Transverse colon (tissue), 4 donors: ENCODE measurements at places on chromosomes 7 and 10. TPM values are rescaled to one million over a fixed set of nuclear protein-coding genes. Genes with fewer than 3 reads are reported as not detected.

GRCh38 chr7:12921751-12922345 is 234.4 kb downstream of the ARL4A start:
- peak; percentile 68 for DNase-seq

DNA sequence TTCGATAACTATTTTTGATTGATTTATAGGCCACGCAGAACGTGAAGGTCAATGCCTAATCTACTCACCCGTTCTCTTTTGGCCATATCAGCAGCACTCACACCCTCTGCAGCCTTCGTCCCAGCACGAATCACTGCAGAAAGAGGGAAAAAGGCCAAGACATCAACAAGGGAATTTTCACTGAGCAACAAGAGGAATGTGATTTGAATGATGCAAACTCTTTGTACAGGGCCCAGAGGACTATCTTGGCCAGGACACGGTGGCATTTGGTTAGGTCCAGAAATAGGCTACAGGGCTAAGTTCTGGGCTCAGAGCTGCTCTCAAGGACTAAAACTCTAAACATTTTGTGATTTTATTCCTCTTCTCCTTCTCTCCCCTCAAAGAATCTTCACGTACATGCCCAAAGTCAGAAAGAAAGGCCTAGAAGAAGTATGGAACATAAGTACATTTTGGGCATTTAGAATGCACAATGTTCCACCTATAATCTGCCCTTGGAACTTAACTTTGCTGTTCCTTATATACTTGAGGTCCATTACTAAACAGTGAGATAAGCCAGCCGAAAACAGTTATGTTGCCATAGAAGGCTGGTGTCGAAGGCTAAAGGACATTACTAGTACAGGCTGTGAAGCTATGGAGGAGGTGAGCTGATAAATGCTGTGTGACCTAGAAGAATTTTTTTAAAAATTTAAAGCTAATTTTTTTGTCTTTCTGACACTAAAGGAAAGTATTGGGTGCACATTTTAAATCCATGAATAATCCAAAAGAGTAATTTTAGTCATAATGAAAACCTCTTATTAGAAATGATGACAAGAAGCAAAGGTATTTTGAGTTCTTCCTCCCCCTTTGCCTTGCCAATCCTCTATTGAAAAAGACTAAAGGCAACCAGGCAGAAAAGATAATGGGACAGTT is 20.0 kb downstream of the RBM28 start:
- DNase-seq = no peak

GRCh38 chr7:53101026-53101425 is 65.6 kb downstream of the POM121L12 start:
- DNase-seq = no peak

GRCh38 chr7:90749774-90750173 is 153.7 kb downstream of the CDK14 start:
- DNase-seq = no peak

DNA sequence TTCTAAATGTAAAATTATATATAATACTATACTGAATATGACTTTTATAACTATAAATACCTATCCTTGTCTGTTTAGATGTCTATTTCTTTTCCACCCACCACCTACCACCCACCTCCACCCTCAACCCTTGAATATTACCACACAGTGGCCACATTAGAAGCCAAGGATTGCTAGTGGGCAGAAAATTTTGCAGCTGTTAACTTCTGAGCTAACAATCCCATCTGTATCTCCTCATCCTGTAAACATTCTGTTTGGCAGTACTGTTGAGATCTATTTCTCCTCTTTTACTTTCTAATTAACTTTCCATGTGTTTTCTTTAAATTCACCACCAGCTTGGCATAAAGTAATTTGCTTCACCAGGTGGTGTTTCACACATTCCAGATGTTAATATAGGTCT is 281.1 kb upstream of the BMPER start:
- DNase-seq = no peak

- peak; percentile 15 for DNase-seq
Observed at GRCh38 chr7:44259547-44260457, 59.0 kb downstream of the YKT6 start.

- DNase-seq = no peak
Observed at GRCh38 chr10:21174715-21175495, 277.8 kb upstream of the NEBL start.

DNA sequence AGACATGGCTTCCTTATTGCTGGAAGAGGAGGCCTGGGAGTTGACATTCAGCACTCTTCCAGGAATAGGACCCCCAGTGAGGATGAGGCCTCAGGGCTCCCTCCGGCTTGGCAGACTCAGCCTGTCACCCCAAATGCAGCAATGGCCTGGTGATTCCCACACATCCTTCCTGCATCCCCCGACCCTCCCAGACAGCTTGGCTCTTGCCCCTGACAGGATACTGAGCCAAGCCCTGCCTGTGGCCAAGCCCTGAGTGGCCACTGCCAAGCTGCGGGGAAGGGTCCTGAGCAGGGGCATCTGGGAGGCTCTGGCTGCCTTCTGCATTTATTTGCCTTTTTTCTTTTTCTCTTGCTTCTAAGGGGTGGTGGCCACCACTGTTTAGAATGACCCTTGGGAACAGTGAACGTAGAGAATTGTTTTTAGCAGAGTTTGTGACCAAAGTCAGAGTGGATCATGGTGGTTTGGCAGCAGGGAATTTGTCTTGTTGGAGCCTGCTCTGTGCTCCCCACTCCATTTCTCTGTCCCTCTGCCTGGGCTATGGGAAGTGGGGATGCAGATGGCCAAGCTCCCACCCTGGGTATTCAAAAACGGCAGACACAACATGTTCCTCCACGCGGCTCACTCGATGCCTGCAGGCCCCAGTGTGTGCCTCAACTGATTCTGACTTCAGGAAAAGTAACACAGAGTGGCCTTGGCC is 4.3 kb downstream of the PGAM2 start:
- peak; percentile 5 for DNase-seq

GRCh38 chr10:34911661-34912205 is 96.6 kb upstream of the PARD3 start:
- no peak for DNase-seq

DNA sequence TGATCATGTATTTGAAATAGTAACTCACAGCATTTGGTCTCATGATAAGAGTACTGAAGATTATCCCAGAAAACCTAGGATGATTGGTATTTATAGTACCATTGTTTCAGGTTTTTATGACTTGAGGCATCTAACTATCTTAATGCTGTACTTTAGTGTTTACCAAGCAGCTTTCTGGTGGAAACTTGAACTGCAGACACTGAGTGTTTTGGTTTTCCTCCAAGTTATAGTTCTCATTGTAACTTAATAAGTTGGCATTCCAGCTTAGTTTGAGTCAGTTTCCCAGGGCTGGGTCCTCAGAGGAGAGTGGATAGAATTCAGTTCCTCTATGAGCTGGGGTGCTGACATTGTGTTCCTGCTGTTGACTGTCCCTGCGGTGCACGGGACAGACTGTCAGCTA is 50.4 kb downstream of the SEC23IP start:
- DNase-seq = no peak

- DNase-seq = no peak
Observed at GRCh38 chr7:148060724-148061123, 529.8 kb upstream of the C7orf33 start.

DNA sequence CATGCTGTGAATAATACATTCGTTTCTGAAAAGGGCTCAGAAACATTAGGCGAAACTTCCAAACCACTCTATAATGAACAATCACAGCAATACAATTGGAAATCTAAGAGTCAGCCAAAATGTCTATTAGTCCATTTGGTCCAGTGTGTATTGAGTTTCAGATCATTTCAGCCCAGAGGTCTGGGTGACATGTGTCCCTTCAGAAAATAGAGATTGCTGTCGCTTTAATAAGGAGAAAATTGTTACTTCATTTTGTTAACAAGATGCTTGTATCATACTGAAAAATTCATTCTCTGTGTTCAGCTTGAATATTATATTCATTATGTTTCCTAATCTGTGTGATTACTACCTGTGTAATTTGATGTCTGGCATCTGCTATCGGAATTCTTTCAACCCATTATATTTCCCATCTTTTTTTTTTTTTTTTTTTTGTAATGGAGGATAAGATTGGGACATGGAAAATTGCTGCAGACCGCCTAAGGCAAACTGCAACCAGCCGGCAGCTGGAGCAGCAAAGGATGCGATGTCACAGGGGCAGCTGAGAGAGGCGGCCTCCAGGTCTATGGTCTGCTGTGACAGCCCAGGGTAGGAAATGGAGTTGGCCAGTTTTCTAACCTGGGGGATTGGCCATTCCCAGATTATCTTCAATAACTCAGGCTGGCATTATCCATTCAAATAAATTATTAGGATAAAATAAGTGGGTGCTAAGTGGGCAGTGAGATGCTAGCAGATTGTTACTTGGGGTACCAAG is 170.9 kb upstream of the NPVF start:
- no peak for DNase-seq

Gene SLC35G1
- total RNA-seq = 39.2 TPM

Gene MYOF
- total RNA-seq = 53.7 TPM

Gene RAB11FIP2
- total RNA-seq = 18.4 TPM
